ENCODE measurements at places on chromosomes 1 and 21.

GRCh38 chr1:145702826-145703225, 4.3 kb downstream of the PDZK1 start:
- DNase-seq: no peak

- no peak for DNase-seq
Observed at GRCh38 chr1:6960291-6960811, 175.1 kb downstream of the CAMTA1 start.

DNA sequence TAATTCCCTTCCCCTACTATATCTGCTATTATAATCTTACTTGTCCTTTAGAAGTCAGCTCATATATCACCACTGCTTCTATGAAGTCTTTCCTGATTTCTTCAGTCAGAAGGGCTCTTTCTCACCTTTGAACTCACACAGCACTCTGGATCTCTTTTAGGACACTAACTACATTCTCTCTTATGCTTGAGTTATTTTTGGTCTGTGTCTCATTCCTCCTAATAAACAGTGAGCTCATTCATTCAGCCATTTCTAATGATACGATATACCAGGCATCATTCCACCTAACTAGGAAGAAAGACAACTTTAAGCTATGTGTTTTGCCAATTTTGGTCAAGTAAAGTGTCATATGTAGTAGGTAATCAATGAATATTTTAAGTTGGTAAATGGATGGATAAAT, 1.2 kb upstream of the STYXL2 start:
- DNase-seq: no peak

- DNase-seq: no peak
Observed at GRCh38 chr1:74053407-74053806, 144.6 kb downstream of the LRRIQ3 start.

- DNase-seq: no peak
Observed at GRCh38 chr1:204413170-204413535, 1.5 kb upstream of the PPP1R15B start.

GRCh38 chr1:237062976-237063375, 21.0 kb downstream of the RYR2 start:
- no peak for DNase-seq

- no peak for DNase-seq
Observed at GRCh38 chr1:162328512-162328911, 48.1 kb downstream of the SPATA46 start.

- DNase-seq: peak; percentile 88
Observed at GRCh38 chr1:206479183-206480125, 9.2 kb downstream of the IKBKE start.

DNA sequence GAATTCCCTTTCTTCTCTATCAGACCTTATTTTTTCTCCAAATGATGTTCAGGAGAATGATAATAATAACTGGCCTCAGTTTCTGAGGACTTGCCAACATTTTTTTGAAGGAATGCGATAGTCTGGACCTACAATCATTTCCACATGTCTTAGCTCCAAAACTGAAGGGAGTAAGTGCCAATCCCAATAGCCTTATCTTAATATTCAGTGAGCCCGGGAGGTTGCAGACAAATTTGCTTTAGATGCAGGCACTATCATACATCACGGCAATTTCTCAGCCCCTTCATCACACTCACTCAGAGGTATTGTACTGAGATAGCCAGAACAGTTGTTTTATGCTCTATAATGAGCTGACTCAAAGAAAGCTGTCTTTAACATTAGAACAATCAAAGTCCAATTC, 796.9 kb downstream of the ADGRL2 start:
- peak; percentile 3 for DNase-seq

DNA sequence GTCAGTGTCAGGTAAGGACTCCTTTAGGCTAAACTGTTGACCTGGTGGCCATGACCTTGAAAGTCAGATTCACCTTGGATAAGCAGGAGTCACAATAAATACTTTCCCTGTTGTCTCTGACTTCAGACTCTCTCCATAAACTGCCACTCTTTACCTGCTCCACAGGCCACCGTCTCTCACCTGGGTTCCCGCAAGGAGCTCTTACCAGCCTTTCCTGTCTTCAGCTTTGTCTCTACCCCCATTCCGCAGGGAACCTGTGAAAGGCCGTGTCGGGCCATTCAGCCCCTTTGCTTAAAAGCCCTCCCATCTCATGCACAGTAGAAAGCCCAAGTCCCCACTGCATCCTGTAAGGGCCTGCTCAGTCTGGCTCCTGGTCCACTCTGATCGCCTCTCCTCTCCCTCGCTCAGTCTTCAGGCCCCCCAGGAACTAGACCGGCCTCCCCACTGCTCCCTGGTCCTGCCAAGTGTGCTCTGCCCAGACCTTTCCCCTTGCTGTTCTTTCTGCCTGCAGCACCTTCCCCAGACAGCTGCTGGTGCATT, 79.5 kb downstream of the ACTL8 start:
- no peak for DNase-seq

GRCh38 chr1:198678301-198678836, 39.5 kb downstream of the PTPRC start:
- no peak for DNase-seq

GRCh38 chr1:111733992-111734341, 5.2 kb downstream of the INKA2 start:
- DNase-seq: no peak

DNA sequence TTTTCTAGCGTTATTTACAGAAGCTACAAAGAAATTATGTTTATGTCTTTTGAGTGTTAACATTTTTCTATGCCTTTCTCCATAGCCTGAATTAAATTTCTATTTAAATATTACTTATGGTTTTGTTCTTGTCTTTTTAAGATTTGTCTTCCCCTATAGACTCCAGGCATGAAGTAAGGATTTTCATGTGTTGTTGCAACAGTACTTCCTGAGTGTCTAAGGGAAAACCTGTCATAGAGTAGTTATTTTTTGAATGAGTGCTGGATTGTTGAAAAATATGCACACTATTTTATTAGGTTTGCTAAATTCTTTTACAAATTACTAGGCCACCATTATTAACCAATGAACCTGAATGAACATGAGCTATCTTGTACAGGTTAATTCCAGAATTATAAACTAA, 27.1 kb downstream of the SAMSN1 start:
- no peak for DNase-seq

DNA sequence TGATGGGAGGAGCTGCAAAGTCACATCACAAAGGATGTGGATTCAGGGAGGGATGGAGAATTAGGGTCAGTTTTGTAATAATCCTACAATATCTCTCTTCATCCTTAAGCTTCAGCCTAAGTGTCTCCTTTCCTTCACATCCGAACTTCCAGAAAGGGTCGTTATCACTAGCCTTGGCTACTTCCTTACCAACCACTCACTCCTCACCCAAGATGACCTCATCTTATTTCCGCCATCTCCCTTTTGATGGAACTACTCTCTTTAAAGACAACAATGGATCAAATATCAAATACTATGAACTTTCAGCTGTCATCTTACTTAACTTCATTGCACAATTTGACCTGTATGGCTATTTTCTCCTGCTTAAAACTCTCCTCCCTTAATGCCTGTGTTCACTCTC, 69.6 kb upstream of the BARHL2 start:
- no peak for DNase-seq

GRCh38 chr1:179910934-179911333, 28.8 kb downstream of the TOR1AIP1 start:
- no peak for DNase-seq

- DNase-seq: no peak
Observed at GRCh38 chr1:89503690-89504089, 20.9 kb upstream of the LRRC8B start.

DNA sequence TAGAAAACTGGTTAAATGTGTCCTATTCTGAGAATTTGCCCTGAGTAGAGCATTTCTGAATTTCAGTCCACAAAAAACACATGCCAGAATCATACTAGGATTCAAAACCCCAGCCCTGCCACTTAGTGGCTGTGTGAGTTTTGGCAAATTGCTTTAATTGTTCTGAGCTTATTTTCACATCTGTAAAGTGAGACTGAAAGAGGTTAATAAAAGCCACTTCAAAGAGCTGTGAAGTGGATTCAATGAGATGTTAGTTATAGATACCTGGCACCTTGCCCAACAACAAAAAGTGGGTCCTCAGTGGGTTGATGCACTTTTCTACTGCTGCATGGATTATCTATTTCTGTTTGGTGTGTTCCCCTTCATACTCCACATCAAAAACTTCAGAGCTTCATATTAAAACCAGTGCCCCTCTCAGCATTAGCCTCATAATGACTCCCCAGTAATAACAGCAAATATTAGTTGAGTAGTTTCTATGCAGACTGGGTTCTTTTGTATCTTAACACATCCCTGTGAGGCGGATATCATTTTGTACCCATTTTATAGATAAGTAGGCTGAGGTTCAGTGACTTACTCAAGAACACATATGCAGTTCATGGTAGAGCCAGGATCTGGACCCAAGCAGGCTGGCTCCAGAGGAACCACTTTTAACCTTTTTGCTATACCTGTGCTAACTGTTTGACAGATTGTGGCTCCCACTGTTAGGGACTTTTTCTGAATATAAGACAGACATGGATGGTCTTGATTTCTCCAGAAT, 14.2 kb upstream of the ADORA3 start:
- DNase-seq: no peak

- DNase-seq: no peak
Observed at GRCh38 chr1:58687516-58687915, 12.3 kb downstream of the MYSM1 start.

DNA sequence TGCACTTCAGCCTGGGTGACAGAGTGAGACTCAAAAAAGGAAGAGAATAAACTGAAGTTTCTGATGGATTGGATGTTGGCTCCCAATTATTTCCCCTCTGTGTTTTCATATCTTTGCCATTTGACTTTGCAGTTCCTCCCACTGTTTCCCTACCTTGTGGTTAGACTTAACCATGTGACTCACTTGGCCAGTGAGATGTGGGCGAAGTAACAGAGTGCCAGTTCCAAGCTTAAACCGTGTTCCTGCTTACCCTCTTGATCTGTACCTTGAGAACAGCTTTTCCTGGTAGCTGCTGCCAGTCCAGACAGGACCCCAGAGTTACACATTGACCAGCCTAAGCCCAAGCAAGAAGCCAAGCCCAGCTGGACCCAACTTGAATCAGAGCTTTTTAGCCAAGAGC, 323.4 kb downstream of the LTN1 start:
- no peak for DNase-seq

- DNase-seq: no peak
Observed at GRCh38 chr1:14656384-14656937, 58.0 kb downstream of the KAZN start.

DNA sequence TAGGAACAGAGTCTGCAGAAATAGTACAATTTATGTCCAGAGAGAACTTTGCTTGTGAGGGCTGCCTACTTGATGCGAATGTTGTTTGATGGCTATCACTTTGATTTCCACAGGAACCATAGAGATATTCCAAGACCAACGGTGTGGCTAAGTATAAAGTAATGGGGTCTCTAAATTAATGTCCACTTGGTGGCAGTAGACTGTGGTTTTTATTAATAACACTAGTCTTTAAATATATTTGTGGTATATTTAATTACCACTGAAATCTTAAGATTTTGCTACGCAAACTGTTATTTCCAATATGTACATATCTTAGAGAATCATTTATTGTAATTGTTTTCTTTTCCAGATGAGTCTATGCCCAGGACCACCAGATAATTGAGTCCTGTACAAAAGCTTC, 647.9 kb downstream of the PLA2G4A start:
- DNase-seq: peak; percentile 42

DNA sequence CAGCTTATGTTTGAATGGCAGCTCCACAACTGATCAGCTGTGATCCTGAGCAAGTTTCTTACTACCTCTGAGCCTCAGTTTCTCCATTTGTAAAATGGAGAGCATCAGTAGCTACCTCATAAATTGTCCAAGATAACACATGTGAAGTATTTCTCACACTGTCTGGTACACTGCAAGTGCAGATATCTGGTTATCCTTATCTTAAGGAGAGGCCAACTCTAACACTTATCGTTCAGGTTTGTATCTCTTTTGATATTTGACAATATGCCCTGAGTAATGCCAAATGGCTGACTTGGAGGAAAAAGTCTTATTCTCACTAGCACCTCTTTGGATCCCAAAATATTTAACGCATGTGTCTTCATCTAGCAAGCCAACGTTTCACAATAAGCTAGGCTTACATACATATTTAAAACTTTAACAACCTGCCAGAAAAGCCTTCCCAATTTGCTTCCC, 2.7 kb downstream of the CSRP1 start:
- DNase-seq: peak; percentile 63

GRCh38 chr1:156467906-156468305, 32.7 kb downstream of the MEF2D start:
- no peak for DNase-seq

GRCh38 chr1:227947386-227947675, 401 bp downstream of the WNT9A start:
- no peak for DNase-seq

DNA sequence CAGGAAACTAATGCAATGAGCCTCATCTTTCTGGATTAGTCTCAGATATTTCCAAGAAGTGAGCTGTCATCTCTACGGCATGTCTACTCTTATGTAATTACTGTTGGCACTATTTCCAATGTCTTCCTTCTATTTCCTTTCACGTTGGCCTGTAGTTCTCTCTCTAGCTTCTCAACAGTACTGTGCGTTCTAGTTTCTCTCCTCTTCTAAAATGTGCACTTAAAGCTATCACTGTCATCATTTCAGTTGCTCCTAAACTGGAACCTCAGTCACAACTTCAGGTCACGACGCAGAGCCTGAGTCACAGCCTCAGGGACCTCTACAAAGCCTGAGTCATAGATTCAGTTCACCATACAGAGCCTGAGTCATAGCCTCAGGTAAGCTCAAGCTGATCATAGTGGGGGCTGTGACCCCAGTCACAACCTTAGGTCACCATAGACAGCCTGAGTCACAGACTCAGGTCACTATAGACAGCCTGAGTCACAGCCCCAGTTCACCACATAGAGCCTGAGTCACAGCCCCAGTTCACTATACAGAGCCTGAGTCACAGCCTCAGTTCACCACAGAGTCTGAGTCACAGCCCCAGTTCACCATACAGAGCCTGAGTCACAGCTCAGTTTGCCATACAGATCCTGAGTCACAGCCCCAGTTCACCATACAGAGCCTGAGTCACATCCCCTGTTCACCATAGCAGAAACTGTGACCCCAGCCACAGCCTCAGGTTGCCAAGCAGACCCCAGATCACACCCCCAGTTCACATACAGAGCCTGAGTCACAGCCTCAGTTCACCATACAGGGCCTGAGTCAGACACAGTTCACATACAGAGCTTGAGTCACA, 13.0 kb downstream of the WNT9A start:
- DNase-seq: peak; percentile 56

GRCh38 chr1:31447210-31447609, 34.2 kb downstream of the SERINC2 start:
- DNase-seq: no peak

GRCh38 chr1:230191079-230191804, 124.2 kb downstream of the GALNT2 start:
- peak; percentile 89 for DNase-seq
